HCT116 (cell line): ENCODE measurements at places on chromosomes 4 and X.
A peak's percentile ranks its signal among the peaks of the same experiment; 100 is the strongest.

DNA sequence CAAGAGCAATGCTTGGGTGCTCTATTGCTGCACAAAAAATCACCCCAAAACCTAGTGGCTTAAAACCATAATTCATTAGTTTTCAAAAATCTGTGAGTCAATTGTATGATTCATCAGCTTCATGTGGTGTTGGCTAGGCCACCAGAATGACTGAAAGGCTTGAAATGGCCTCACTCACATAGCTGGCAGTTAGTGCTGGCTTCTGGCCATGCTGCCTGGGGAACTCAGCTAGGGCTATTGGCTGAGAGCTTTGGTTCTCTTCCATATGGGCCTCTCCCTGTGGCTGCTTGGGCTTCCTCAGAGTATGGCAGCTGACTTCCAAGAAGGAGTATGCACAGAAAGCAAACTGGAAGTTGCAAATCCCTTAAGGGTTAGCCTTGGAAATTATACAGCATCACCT is 3.1 kb upstream of the MTMR1 start:
- peak; percentile 39 for DNase-seq

GRCh38 chr4:104490096-104490769 is 4.5 kb downstream of the CXXC4 start:
- DNase-seq = no peak

DNA sequence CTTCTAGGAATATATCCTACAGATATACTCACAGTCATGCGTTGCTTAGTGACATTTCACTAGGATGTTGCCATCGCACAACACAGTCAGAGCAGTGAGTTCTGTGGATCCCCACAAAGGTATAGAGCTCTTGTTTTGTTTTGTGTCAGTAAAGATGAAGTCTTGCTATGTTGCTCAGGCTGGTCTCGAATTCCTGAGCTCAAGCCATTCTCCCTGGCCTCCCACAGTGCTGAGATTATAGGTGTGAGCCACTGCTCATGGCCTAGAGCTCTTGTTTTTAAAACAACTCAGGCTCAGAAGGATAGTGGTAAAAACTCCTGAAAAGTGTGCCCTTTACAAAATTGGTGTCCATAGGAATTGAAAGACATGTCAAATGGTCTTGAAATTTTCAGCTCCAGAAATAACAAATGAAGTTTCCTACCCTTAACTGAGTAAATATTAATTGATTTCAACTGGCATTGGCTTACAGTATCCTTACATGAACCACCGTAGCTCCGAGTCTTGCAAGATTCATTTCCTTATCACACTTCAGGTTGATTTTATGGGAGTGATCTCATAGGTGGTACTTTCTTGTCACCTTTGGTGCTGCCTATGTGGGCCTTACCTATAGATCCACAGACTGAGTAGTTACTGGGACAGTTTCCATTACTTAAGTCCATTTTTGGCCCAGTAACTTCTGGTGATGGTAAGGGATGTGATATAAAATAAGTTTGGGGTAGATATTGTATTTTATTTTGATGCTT is 3.6 kb downstream of the CWH43 start:
- DNase-seq = no peak

DNA sequence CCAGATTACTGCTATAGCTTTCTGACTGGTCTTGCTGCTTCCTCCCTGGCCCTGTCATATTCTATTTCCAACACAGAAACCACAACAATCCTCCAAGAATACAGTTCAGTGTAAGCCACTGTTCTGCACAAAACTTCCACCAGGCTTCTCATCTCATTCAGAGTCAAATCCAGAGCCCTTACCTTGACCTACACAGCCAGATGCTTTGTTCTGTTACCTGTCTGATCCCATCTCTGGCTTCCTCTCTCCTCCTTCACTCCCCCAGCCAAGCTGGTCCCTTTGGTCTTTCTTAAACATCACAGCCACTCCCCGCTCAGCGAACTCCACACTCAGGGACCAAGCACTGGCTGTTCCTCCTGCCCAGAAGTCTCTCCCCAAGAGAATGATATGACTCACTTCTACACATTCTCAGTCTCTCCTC is 84.8 kb upstream of the BMP2K start:
- no peak for DNase-seq

DNA sequence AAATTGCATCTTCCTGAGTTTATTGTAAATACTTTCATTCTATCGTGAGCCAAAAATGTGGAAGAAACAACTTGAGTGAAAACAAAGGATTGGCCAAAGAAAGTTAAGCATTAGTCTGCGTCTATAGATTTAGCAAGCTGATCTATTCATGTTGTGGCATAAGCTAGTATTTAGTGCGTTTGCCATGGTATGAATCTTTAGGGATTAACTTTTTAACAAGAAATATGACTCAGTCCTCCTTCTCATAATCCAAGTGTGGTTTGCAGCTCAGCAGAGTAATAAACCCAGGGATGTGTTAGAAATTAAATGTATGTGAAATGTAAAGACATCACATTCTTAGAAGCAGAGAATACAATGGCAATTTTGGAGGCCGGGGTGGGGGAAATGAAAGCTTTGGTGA is 1110.9 kb downstream of the NLGN4X start:
- no peak for DNase-seq

DNA sequence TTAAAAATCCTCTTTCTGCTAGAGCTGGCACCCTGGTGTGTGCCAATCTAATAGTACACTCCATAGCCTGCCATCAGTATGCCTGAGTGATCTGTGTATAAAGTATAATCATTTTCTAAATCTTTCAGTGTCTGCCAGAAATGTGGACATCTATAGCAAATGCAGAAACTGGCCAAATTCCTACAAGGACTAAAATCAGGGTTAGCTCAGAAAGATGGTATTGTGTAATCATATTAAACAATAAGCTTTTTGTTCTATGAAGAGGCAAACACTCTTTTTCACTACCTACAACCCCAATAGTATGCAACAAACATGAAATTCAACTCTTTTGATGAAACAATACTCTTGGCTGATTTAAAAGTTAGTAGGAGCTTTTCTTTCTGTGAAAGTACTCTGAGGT is 7.7 kb upstream of the TXLNG start:
- no peak for DNase-seq

DNA sequence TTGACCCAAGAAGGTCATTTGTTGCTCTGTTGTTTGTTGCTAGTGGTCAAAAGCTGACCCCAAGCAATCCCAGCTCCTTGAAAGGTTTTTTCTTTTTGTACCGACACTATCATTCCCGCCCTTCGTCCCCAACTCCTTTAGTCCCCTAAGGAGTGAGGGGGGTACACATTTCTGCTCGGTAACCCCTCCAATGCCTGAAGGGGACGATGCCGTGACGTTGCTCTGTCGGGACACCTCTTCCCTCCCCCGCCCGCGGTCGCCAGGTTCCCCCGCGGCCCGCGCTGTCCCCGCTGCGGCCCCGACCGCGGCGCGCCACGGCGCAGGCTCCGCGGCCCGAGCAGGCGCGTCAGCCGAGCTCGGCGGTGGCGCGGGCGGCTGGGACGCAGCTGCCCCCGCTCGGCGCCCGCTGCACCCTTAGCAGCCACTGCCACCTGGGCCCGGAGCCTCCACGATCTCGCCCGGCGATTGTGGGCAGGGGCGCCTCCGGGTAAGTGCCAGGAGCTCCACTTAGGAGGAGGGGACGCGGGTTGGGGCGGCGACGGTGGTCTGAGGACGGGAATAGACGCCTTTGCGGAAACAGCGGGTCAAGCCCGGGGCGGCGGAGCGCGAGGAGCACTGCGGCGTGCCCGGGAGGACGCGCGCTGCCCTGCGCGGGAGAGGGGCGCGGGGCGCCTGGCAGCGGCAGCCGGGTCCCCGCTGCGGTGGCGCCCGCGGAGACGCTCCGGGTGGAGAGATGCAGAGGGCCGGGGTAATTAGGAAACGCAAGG is at the start of gene GLRB:
GLRB (plus strand) TSS at position 340 of the 767 bp plus-strand sequence. CDS start 1,875 bp downstream, outside the sequence.
- DNase-seq = no peak

GRCh38 chr4:35695421-35695820 is 548.9 kb downstream of the ARAP2 start:
- DNase-seq = no peak

DNA sequence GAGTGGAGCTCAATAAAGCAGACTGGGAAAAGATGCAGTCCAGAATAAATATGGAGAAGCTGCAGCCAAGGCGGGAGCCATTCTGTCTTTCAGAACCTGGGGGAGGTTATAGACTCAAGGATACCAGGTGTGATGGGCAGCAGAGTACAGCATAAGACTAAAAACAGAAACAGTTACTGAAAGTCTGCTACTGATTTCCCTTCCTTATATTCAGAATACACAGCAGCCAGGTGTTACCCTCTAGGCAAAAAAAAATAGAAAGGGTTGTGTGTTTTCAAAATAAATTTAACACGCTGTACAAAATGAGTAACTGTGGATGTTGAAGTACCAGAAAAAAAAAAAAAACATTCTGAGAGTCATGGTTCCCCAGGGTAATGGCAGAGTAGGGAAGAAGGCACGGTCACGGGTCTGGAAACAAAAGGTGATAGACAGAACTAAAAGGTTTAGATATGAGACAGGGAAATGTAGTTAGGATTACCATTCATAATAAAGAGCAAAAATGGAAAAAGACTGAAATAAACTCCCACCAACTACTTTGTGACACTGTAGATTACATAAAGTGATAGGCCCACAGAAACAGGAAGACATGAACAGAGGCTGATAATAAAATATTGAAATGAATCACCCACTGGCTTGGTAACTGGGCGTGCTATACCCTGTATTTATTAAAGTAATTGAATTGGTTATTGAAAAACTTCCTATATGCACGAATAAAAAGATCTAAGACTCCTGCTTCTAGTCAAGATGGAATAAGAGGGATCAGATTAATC is 10.8 kb upstream of the HHIP start:
- no peak for DNase-seq

GRCh38 chrX:9195199-9195880 is 161.4 kb upstream of the FAM9B start:
- no peak for DNase-seq

GRCh38 chr4:124322234-124323065 is 390.1 kb downstream of the ANKRD50 start:
- peak; percentile 8 for DNase-seq

DNA sequence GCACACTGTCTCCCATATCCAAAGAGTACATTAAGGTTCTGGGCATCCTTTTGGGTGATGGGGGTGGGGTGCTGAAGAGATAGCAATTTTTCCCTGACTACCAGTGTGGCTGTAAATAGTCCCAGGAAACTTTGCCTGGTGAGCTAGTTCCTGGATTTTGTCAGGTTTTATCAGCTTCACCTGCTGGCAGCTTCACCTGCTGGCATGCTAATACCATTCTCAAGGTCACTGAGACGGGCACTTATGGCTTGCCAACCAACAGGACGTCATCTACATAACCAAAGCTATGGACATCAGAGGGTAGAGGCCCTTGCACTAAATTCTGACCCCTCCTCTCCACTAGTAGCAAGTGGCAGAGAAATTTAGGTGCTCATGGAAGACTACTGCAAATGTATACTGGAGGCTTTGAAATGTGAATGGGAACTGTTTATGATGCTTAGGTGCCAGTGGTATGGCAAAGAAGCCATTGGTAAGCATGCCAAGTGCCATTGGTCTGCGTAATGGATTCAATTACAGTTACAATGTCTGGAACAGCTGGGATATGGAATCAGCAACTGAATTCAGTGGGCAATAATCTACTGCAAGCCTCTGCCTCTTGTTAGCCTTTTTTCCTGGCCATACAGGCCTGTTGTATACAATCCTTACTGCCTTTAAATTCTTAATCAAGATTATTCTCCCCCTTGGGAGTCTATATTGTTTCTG is 71.6 kb upstream of the SH3RF1 start:
- no peak for DNase-seq

DNA sequence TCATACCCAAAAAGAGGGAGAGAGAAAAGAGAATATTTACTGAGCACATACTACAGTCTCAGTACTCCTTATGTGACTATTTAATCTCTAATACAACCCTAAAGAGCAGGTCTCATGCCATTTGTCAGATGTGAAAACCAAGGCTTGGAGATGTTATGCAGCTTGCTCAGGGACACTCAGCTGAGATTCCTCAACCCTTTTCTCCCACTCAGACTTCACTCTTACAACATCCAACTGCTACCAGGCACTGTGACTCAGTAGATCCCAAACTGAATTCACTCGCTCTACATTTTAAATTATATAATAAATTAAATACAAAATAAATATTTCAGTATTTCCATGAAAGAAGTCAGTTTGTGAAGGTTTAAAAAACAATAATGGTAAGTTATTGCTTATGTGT is 53.7 kb downstream of the TSPAN5 start:
- DNase-seq = no peak

- peak; percentile 72 for DNase-seq
Observed at GRCh38 chr4:31088600-31089230, 368.5 kb downstream of the PCDH7 start.

DNA sequence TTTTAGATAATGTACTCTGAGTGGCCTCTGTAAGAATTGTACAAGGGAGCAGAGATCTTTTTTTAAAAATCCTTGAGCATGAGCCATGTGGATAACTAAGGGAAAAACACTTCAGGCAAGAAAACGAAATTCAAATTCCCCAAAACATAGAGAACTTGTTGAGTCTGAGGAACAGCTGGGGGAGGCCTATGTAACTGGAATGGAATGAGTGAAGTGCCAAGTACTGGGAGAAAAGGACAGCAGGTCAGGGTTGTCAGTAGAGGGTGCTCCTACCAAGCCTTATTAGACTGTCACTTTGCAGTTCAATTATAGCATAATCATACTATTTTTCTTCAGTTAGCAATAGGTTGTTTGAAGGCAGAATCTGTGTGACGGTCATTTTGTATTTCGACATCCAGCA is 135.1 kb downstream of the ARHGAP6 start:
- no peak for DNase-seq

- DNase-seq = no peak
Observed at GRCh38 chr4:164734484-164734883, 19.4 kb upstream of the SMIM31 start.

DNA sequence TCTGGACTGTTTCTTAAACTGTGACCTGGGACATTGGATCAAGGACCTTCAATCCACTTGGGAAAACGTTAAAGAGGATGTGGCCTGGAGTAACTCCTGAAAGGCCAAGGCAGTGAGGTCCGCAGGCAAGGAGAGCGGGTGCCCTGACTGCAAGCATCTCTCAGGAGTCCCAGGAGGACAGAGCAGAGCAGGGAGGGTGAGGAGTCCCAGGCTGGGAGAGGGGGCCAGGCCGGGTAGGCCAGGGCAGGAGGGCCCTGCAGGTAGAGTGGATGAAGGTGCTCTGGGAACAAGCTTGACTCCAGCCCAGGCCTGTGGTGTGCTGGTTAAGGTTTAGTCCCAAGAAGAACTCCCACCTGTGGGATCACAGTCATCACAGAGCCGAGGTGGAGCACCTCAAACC is 13.8 kb downstream of the PNMA6E start:
- DNase-seq = no peak

DNA sequence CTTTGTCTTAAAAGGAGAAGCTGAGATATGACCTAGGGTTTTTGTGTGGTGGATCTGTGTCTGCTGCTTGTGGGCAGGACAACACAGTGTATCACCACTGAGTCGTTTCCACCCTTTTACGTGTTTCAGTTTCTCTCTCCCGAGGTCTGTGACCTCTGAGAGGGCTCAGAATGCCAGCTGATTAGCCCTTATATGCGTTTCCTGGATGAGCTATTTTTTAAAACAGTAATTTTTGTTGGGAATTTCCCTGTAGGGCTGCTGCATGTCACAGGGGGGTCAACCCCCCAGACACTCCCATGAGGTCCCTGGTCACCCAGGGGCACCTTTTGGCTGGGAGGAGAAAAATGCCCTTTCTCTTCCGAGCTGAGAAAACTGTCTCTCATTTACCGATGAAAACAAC is 170.4 kb upstream of the CASK start:
- DNase-seq = no peak

- no peak for DNase-seq
Observed at GRCh38 chr4:105671301-105671700, 37.2 kb downstream of the INTS12 start.
